ENCODE measurements at places on chromosomes 2 and 18. TPM values are rescaled to one million over a fixed set of nuclear protein-coding genes. Genes with fewer than 3 reads are reported as not detected.

GRCh38 chr2:172968061-172968469, 107.6 kb upstream of the MAP3K20 start:
- DNase-seq = no peak
- no peak overlapping the region for H3K27ac ChIP-seq
- H3K27me3 ChIP-seq = no peaks in the 10 kb centered on the region
- no peaks in the 10 kb centered on the region for H3K4me1 ChIP-seq

- H3K4me1 ChIP-seq = peaks cover 2% of the 10 kb centered on the region
- peaks cover 2% of the 10 kb centered on the region for H3K27me3 ChIP-seq
- H3K27ac ChIP-seq = no peak overlapping the region
- no peak overlapping the region for H3K4me3 ChIP-seq
- H3K36me3 ChIP-seq = peaks cover 12% of the 10 kb centered on the region
Measured at GRCh38 chr2:235514627-235515363, 21.0 kb downstream of the AGAP1 start.

GRCh38 chr2:46915811-46916630, 415 bp upstream of the MCFD2 start:
- peak overlapping the region; percentile 59 for H3K27ac ChIP-seq
- H3K4me3 ChIP-seq = peak overlapping the region; percentile 94
- no peaks in the 10 kb centered on the region for H3K4me1 ChIP-seq
- peak; percentile 86 for DNase-seq
- H3K27me3 ChIP-seq = no peaks in the 10 kb centered on the region
- peaks cover 18% of the 10 kb centered on the region for H3K36me3 ChIP-seq

- H3K36me3 ChIP-seq = peaks cover 16% of the 10 kb centered on the region
- no peaks in the 10 kb centered on the region for H3K4me1 ChIP-seq
- no peak overlapping the region for H3K4me3 ChIP-seq
- H3K27ac ChIP-seq = no peak overlapping the region
Measured at GRCh38 chr2:8761529-8762164, 75.8 kb downstream of the KIDINS220 start.

GRCh38 chr2:30038419-30038818, 108.4 kb upstream of the YPEL5 start:
- DNase-seq = no peak
- no peak overlapping the region for H3K27ac ChIP-seq
- no peaks in the 10 kb centered on the region for H3K27me3 ChIP-seq
- no peak overlapping the region for H3K4me3 ChIP-seq
- H3K36me3 ChIP-seq = no peaks in the 10 kb centered on the region

- no peak overlapping the region for H3K27ac ChIP-seq
- peaks cover 4% of the 10 kb centered on the region for H3K4me1 ChIP-seq
- DNase-seq = no peak
Measured at GRCh38 chr2:66438498-66438833, 3.5 kb downstream of the MEIS1 start.

- H3K4me3 ChIP-seq = no peak overlapping the region
- no peak overlapping the region for H3K27ac ChIP-seq
- H3K4me1 ChIP-seq = no peaks in the 10 kb centered on the region
- DNase-seq = no peak
- peaks cover 24% of the 10 kb centered on the region for H3K27me3 ChIP-seq
Measured at GRCh38 chr2:85748039-85748734, 5.6 kb upstream of the ATOH8 start.

The SCN3A gene
- total RNA-seq = not detected

The SCRN3 gene
- total RNA-seq = 9.9 TPM

All from H9 (cell line).